Iris pigment epithelial cell (primary cell): ENCODE measurements at places on chromosomes 5 and 9.

- peak; percentile 75 for DNase-seq
Measured at GRCh38 chr5:91079037-91079436, 304.1 kb downstream of the ARRDC3 start.

- DNase-seq = no peak
Measured at GRCh38 chr9:78210841-78211301, 25.0 kb upstream of the CEP78 start.

- peak; percentile 75 for DNase-seq
Measured at GRCh38 chr5:153515301-153515700, 24.8 kb downstream of the GRIA1 start.

DNA sequence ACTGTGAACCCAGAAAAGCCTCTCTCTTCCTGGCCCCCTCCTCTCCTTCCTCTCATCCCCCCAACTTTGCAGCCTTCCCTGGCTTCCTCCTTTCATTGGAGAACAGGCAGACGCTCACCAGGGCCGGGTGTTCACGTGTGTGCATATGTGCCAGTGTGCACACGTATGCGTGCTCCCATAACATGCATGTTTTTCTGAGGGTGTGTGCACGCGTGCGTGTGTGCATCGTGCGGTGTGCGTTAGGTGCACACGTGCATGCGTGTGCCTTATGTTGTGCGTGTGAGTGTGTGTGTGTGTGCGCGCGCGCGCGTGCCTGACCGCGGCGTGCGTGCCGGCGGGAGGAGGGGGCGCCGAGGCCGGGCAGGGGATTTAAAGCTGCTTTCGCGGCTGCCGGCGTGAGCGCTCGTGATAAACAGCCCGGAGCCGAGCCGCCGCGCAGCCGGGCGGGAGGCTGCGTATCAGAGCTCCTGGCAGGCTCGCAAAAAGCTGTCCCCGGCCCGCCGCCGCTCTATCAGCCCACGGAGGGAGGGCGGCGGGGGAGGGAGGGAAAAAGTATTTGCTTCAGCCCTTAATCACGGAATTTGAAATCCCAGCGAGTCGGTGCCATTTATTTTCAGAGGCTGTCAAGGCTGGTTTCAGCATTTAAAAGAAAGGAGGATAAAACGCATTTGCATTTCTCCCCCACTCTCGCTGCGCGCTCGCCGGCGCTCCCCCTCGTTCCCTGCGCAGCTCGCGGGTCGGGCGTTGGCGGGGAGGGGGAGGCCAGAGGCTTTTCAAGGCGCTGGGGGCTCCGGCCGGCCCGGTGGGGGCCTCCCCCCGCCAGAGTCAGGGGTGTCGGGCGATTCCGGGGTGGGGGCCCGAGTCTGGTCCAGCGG lies 183.9 kb downstream of the C9orf50 start:
- DNase-seq = peak; percentile 67

DNA sequence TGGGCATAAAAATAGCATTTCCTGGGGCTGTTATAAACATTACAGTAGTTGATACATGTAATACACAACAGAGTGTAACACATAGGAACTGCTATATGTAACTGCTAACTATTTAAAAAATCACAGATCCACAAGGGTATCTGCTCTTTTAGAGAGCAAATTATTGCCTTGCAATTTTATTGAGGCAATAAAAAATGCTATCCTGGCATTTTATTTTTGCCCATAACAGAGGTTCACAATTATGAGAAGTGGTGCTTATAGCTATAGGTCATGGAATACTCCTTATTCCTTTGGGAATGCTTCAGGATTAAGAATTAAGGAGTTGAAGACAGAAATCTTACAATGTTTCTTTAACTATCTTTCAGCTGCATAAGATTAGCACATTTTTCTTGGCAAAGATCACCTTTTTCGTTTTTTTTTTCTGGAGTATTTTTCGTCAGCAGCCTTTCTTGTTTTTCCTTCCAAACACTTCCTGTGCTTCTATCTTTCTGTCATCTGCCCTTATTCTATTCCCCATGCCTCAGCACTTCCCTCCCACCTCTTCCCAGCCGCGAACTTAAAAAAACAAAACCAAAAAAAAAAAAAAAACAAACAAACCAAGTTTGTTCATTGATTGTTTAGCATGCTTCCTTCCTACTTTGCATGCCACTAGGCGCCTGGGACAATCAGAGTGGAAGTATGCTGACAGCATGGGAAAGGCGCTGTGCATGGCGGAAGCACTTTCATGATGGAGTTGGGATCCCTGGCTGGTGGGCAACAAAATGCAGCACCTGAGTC lies 264.2 kb downstream of the MAST4 start:
- DNase-seq = no peak

GRCh38 chr5:643811-644271 lies 31.7 kb downstream of the CEP72 start:
- DNase-seq = no peak

GRCh38 chr5:1856596-1857255 lies 26.0 kb downstream of the IRX4 start:
- DNase-seq = no peak

DNA sequence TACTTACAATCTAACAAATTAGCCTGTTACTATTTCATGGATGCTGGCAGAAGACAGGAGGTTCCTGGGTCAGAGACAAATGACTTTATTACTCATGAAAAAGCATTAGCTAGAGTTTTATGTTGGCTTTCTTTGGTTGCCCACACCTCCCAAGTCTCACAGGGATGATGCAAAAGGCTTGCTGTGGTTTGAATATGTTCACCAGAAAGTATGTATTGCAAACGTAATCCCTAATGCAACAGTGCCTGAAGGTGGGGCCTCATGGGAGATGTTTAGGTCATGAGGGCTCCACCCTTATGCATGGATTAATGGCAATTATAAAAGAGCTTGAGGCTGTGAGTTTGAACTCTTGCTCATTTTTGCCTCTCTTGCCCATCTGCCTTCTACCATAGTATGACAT lies 28.5 kb downstream of the DPYSL3 start:
- peak; percentile 95 for DNase-seq
